ENCODE measurements at places on chromosomes 3 and 15.

DNA sequence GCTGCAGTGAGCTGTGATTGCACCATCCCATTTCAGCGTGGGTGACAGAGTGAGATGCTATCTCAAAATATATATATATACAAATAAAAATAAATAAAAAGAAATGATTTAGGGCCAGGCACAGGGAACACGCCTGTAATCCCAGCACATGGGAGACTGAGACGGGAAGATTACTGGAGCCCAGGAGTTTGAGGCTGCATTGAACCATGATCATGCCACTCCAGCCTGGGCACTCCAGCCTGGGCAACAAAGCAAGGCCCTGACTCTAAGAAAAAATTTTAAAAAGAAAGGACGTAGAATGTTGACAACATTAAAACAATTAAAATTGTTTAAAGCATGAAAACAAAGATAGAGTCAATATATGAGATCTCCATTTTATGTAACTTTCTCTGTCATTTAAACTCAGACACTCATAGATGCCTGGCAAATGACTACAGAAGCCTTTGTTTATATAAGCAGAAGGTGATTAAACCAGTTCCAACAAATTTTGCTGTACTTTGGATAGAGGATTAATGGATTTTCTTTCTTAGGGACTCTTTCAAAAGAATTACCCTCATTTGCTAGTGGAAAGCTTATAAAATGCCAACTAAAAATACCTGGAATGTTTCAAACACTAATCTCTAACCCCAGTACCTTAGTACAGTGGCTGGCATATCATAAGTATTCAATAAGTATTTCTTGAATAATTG lies 10.7 kb upstream of the TRPM7 start:
- no peak for DNase-seq

- DNase-seq: no peak
Measured at GRCh38 chr15:84699538-84700191, 16.3 kb downstream of the SEC11A start.

GRCh38 chr3:69462826-69463100 lies 76.9 kb upstream of the FRMD4B start:
- DNase-seq: no peak

GRCh38 chr3:150887031-150887430 lies 18.2 kb downstream of the MINDY4B start:
- DNase-seq: no peak

DNA sequence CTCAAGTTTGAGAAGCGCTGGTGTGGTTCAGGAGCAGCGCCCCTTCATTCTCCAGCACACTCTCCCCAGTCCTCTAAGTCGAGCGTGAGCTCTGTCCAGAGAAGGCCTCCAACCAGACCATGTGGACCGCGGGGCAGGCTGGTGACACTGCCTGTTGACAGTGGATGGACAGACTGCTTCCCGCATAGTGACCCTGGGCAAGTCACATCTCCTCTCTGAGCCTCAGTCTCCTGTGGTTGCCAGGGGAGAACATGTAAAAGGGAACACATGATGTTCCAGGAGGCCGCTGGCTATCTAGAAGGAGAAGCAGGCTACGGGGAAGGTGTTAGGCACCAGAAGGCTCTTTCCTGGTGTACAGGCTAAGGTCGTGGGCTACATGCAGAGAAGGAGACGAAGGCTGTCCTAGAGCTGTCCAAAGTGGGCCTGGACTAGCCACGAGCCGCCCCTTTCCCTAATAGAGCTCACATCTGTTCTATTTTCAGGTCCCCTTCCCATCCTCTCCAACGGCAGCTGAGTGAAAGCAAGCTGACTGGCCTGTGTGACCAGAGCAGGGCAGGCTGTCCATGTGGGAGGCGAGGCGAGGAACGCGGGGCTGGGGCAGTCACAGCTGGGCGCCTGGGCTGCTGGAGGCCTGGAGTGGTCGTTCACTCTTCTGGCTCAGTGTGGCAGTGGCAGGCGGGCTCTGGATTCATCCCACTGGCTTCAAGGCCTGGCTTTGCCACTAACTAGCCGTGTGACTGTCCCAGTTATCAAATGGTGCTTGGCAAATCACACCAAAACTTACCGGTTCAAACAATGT lies 11.1 kb downstream of the ISG20 start:
- peak; percentile 78 for DNase-seq

DNA sequence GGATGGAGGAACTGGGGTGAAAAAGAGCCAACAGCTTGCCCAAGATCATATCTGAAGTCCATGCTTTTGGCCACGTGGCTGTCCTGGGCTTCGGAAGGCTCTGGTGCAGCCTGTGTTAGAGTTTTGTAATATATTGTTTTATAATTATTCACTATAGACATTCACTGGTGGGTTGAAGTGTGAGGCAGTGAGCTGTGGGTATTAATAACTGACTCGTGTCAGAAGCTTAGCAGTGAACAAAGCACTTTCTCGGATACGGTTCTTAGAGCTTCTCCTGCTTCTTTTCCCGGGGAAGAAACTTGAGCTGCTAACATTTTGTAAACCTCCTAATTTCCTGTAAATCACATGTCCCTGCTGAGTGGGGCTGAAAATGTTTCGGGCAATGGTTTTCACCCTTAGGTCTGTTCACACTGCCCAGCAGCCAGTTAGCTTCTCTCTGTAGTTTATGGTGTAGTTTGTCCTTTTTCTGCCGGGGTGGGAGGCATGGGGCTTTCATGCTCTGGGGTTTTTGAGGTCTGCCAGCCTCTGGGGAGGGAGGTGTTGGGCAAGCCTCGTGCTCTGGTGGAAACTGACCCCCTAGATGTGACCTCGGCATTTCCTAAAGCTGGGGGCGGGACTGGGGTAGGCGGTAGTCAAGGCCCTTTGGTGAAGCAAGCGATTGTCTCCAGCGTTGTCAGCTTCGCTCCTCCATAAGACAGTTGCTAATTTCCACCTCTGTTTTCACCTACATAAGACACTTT lies 1.7 kb downstream of the MRAS start:
- DNase-seq: no peak

- DNase-seq: no peak
Measured at GRCh38 chr15:63987796-63988378, 58.4 kb downstream of the DAPK2 start.

DNA sequence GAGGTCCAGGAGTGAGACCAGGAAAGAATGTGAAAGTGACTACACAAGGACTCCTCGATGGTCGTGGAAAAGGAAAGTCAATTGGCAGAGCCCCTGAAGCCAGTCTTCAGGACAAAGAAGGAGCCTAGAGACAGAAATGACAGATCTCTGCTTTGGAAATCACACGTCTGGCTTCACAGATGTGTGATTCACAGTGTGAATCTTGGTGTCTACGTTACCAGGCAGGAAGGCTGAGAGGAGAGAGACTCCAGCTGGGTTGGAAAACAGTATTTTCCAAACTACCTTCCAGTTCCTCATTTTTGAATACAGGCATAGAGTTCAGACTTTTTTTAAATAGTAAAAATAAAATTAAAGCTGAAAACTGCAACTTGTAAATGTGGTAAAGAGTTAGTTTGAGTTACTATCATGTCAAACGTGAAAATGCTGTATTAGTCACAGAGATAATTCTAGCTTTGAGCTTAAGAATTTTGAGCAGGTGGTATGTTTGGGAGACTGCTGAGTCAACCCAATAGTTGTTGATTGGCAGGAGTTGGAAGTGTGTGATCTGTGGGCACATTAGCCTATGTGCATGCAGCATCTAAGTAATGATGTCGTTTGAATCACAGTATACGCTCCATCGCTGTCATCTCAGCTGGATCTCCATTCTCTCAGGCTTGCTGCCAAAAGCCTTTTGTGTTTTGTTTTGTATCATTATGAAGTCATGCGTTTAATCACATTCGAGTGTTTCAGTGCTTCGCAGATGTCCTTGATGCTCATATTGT lies 6.0 kb downstream of the CCR2 start:
- no peak for DNase-seq

- no peak for DNase-seq
Measured at GRCh38 chr3:50221051-50221410, 15.0 kb upstream of the GNAI2 start.

GRCh38 chr3:69092030-69092516 lies 7.3 kb downstream of the ARL6IP5 start:
- no peak for DNase-seq

DNA sequence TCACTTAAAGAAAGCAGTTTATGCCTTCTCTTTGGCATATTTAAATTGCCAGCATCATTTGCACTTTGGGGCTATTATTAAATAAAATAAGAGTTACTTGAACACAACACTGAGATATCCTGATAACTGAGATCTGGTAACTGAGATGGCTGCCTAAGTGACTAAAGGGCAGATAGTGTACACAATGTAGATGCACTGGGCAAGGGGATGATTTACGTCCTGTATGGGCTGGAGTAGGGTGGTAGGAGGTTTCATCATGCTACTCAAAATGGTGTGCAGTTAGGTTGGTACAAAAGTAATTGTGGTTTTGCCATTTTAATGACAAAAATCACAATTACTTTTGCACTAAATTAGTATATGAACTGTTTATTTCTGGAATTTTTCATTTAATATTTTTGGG lies 196.1 kb downstream of the UBE2E2 start:
- no peak for DNase-seq

- no peak for DNase-seq
Measured at GRCh38 chr3:2823437-2824211, 286.6 kb downstream of the IL5RA start.

DNA sequence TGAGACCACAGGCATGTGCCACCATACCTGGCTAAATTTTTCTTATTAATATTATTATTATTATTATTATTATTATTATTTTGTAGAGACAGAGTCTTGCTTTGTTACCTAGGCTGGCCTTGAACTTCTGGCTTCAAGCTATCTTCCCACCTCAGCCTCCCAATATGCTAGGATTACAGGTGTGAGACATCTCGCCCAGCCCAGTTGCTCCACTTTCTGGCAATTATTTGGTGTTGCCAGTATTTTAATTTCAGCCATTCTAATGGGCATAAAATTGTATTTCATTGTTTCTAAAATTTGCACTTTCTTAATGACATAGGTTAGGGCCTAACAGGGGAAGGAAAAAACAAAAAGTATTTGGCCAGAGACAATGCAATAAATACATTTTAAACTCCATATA lies 1217.6 kb upstream of the ALCAM start:
- no peak for DNase-seq

DNA sequence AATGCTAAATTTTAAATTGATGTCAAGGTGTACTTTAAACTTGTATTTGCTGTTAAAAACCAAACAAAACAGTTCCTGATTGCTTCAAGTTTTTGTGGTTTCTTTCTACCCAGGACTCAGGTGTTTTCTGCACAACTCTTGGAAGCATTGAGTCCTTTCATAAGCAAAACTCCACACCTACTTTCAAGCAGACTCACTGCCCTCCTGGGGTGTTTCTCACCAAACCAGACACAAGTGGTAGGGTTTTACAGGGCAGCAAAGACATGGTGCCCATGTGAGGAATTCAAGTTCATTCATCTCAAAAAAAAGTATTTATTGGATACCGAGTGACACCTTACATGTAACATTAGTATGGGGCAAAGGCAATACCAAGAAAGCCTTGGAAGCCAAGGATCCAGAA lies 146.7 kb upstream of the BNIP2 start:
- no peak for DNase-seq

GRCh38 chr3:132288357-132288756 lies 28.9 kb upstream of the ACP3 start:
- no peak for DNase-seq

DNA sequence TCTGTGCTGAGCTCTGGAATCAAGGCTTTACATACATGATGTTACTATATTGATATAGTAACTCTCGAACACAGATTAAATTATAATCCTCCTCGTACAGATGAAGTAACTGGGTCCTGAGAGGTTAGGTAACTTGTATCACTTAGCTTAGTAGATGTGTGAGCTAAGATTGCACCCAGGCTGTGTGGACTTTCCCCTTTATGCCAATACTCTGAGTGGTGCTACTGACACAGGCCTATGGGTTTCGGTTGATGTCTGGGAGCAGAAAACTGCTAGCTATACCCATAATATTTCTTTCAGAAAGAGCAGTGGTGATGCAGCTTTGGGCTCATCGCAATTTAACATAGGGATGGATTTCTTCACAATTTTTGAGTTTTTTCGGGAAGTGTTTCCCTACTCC lies 259.7 kb downstream of the RBMS3 start:
- DNase-seq: no peak

DNA sequence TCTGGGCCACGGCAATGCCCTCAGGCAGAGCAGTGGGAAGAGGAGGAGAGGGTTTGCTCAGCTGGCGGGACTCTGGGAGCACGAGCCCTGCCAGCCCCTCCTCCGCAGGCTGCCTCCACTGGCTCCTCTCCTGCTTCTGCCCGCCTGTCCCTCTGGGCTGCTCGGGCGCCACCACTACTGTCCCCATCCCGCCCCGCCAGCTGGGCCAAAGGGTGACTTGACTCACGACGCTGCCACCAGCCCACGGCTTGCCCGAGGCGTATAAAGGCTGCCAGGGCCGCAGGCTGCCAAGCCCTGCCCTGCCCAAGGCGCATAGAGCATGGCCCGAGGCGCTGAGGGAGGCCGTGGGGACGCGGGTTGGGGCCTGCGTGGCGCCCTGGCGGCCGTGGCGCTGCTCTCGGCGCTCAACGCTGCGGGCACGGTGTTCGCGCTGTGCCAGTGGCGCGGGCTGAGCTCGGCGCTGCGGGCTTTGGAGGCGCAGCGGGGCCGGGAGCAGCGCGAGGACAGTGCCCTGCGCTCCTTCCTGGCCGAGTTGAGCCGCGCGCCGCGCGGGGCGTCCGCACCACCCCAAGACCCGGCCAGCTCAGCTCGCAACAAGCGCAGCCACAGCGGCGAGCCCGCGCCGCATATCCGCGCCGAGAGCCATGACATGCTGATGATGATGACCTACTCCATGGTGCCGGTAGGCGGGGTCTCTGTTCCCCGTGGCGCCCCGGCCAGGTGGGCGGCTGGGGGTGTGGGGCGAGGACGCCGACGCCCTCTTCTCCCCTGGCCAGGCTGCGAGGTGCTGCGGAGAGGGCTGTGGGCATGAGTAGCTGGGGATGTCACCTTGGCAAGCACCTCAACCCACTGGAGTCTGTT lies at the start of gene GLDN:
GLDN (plus strand) TSS at position 290 of the 861 bp plus-strand sequence; CDS start at position 320, 30 bp downstream.
- no peak for DNase-seq

DNA sequence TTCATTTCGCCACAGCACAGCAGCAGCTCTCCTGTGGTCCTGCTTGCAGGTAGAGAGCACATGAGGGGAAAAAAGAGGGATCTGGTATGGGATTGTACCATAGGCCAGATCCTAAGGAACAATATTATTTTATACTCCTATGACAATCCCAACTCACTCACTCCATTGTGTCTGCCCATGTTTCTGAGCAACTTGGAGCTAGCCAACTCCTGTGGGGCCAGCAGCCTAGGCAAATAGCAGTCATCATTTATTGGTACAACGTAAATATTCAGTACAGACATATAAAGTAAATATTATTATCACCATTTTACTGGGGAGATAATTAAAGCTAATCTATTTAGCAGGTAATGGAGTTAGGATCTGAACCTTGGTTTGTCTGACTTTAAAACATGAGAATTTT lies 148.4 kb downstream of the MECOM start:
- DNase-seq: no peak

GRCh38 chr15:91110407-91110806 lies 10.3 kb downstream of the SV2B start:
- peak; percentile 82 for DNase-seq

DNA sequence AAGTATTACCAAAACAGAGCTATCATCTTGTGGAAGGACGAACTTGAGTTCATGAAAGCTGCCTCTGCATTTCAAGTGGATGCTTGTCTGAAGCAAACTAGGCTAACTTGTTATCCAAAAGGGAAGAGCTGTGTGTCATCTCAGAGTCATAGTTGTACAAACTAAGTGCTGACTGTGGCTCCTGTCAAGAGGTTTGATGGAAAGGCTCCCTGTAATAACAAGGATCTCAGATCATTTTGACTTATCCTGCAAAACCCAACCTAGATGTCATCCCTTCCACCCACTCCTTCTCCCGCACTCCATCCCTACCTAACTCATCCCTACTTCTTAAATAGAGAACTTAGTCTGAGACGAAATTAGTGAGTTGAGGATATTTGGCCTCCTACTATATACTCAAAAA lies 110.8 kb downstream of the NR2E3 start:
- DNase-seq: no peak

- DNase-seq: no peak
Measured at GRCh38 chr15:92178911-92179310, 214.8 kb upstream of the ST8SIA2 start.

All from osteocyte (in vitro differentiated cells).